ENCODE measurements at places on chromosomes 11 and 22. TPM values are rescaled to one million over a fixed set of nuclear protein-coding genes. Genes with fewer than 3 reads are reported as not detected.

Gene PDGFD
- total RNA-seq = 0.95 TPM

DNA sequence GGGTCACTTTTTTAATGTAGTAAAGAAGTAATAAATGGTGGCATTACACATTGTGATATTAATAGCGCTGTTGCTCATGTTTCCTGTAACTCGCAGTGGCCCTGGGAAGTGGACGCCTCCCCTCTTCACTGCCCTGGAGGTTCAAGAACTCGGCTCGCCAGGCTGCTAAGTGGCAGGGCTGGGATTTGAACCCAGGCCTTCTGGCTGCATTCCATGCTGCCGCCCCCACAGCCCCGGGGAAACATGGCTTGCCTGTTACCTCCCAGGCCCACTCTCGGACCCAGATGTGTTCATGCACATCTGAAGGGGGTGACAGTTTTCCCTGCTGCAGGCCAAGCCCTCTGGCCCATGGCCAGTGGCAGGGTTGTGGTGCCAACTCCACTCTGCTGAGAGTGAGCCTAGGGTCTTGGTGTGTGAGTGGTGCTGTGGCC is 25.0 kb upstream of the MGAT3 start:
- no peak for DNase-seq

GRCh38 chr11:98725471-98725870 is 295.3 kb upstream of the CNTN5 start:
- no peak for DNase-seq

Gene UCP3
- total RNA-seq = not detected

Gene CARD16
- 0.30 TPM for total RNA-seq

- no peak for DNase-seq
These were observed 351.4 kb upstream of the LUZP2 start for GRCh38 chr11:24145411-24145810.

- DNase-seq = no peak
These were observed 120.6 kb downstream of the PAX6 start for GRCh38 chr11:31690516-31690915.

- DNase-seq = no peak
These were observed 262.5 kb downstream of the CTTN start for GRCh38 chr11:70660889-70661197.

Gene BCO2
- 1.1 TPM for total RNA-seq

- DNase-seq = no peak
These were observed 22.3 kb downstream of the TMEM123 start for GRCh38 chr11:102430158-102430836.

DNA sequence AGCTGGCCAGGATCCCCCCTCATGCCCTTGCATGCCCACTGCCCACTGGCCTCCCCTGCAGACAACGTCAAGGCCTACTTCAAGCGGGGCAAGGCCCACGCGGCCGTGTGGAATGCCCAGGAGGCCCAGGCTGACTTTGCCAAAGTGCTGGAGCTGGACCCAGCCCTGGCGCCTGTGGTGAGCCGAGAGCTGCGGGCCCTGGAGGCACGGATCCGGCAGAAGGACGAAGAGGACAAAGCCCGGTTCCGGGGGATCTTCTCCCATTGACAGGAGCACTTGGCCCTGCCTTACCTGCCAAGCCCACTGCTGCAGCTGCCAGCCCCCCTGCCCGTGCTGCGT is 7.9 kb downstream of the AIP start:
- no peak for DNase-seq

DNA sequence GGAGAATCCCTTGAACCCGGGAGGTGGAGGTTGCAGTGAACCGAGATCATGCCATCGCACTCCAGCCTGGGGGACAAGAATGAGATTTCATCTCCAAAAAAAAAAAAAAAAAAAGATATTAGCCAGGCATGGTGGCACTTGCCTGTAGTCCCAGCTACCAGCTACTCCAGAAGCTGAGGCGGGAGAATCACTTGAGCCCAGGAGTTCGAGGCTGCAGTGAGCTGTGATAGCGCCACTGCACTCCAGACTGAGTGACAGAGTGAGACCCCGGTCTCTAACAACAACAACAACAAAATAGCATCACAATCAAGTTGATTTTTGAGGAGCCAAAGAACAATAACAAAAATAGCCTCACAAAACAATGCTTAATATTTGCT is 2.3 kb downstream of the PMM1 start:
- no peak for DNase-seq

- no peak for DNase-seq
These were observed 20.2 kb downstream of the MYO18B start for GRCh38 chr22:25762147-25762546.

GRCh38 chr22:30277547-30278344 is 11.1 kb upstream of the OSM start:
- peak; percentile 92 for DNase-seq

Gene MTA2
- total RNA-seq = 84.9 TPM

Gene MS4A6A
- not detected for total RNA-seq

Gene STX5
- total RNA-seq = 42.3 TPM

GRCh38 chr22:23128269-23129108 is 13.3 kb downstream of the RSPH14 start:
- peak; percentile 69 for DNase-seq

- DNase-seq = no peak
These were observed 6.8 kb downstream of the FUT4 start for GRCh38 chr11:94550513-94550912.

DNA sequence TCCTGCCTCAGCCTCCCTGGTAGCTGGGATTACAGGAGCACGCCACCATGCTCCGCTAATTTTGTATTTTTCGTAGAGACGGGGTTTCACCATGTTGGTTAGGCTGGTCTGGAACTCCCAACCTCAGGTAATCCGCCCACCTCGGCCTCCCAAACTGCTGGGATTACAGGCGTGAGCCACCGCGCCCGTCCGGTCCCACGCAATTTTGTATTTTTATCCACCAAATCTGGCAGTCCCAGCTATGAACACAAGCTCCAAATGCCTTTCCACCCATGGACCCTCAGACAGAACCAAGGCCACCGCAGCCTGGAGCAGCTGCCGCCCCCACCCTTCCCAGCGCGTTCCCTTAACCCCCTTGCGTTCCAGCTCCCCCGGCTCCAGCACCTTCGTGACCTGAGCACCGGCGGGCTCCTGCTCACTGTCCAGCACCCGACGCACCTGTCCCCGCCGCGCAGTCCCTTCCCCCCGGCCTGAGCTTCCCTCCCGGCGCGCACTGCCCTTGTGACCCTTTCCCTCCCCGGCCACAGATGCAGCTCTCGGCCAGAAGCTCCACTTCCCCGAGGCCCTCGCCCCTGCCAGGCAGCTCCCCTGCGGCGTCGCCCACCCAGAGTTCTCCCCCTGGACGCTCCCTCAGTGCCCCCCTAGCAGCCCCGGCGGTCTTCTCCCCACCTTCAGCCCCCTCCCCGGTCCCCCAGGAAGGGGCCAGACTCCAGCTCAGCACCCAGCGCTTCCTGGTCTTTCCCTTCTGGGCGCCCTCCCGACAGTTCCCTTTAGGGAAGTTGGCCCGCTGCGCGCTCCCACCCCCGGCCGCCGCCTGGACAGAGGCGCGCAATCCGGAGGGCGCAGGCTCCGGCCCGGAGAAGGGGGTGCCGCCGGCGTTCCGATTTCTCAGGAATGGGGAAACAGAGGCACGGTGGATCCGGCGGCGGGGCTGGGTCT is 5.6 kb upstream of the ZBED4 start:
- DNase-seq = no peak

GRCh38 chr11:34356130-34356529 is 1.7 kb downstream of the ABTB2 start:
- no peak for DNase-seq

DNA sequence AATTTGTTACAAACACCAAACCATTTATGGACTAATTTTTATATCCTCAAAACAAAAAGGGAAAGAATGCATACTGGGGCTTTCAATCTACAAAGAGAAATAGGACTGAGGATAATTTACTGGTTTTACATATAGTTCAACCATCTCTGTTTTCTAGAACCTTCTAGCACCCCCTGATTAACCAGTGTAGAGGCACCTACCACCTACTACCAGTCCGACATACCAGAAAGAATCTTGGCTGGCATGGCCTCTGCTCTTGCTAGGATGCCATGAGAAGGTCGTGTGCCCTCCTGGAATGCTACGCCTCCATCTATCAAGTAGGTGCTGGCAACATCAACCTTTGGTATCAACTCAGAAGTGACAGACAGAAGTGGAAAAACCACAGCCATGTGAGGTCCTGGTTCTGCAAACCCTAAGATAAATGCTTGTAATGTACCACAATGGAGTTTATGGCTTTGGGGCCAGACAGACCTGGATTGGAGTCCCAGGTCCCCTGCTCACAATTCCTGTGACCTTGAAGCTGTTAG is 28.2 kb downstream of the MYH9 start:
- DNase-seq = no peak

Gene C11orf21
- 8.4 TPM for total RNA-seq

DNA sequence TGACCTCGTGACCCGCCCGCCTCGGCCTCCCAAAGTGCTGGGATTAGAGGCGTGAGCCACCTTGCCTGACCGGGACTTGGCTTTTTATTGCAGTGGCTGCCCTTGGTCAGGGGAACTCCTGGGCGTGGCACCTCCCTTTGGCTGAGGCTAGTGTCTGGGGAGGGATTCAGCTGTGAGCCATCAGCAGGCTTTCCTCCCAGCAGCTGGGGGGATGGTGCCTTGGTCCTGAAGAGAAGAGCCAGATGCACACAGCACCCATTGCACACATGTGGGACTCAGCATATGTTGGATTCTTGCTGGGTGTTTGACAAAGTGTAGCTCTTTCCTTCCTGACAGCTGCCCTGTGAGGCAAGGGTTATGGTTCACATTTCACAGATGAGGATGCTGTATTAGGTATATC is 8.4 kb downstream of the CYTH4 start:
- peak; percentile 82 for DNase-seq

GRCh38 chr11:35295751-35296150 is 123.6 kb downstream of the SLC1A2 start:
- no peak for DNase-seq

- no peak for DNase-seq
These were observed 32.7 kb downstream of the VSTM5 start for GRCh38 chr11:93817426-93818348.

Gene FAM180B
- total RNA-seq = not detected

GRCh38 chr11:9065607-9066432 is 25.6 kb downstream of the SCUBE2 start:
- DNase-seq = no peak

- no peak for DNase-seq
These were observed 131.7 kb upstream of the ISX start for GRCh38 chr22:34934261-34934660.

Gene ISX
- total RNA-seq = not detected

DNA sequence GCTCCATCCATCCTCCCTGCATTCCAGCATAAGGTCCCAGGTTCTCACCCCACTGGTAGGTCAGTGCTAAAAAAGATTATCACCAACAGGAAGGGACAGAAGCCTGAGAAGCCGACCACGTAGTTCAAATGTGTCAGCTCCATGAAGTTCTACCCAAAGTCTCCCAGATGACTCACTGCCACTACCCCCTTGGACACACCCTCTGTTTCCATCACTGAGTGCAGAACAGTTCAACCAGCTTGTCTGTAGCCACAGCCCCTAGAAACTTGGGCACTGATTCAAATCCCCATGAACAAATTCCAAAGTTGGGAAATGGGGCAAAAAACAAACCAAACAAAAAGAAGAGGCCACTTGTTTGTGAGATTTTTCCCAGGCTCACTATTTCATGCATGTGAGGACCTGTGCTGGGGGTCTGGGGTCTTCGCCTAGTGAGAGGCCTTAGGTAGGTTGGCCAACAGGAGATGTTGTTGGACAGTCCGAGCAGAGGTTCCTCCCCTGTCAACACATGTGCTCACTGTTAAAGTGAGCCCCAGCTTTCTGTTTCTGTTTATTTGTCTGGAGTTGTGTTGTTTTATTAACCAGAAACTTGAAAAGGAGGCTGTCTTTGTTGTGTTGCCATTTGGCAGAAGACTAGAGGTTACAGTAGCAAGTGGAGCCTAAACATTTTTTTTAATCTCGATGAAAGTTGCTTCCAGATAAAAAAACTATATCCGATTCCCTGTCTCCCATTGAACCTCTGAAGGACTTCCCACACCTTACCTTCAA is 24.2 kb upstream of the FLI1 start:
- DNase-seq = peak; percentile 26

- DNase-seq = no peak
These were observed 31.6 kb downstream of the NXPE2 start for GRCh38 chr11:114709960-114710359.

GRCh38 chr11:125170510-125171031 is 6.0 kb downstream of the PKNOX2 start:
- peak; percentile 67 for DNase-seq

DNA sequence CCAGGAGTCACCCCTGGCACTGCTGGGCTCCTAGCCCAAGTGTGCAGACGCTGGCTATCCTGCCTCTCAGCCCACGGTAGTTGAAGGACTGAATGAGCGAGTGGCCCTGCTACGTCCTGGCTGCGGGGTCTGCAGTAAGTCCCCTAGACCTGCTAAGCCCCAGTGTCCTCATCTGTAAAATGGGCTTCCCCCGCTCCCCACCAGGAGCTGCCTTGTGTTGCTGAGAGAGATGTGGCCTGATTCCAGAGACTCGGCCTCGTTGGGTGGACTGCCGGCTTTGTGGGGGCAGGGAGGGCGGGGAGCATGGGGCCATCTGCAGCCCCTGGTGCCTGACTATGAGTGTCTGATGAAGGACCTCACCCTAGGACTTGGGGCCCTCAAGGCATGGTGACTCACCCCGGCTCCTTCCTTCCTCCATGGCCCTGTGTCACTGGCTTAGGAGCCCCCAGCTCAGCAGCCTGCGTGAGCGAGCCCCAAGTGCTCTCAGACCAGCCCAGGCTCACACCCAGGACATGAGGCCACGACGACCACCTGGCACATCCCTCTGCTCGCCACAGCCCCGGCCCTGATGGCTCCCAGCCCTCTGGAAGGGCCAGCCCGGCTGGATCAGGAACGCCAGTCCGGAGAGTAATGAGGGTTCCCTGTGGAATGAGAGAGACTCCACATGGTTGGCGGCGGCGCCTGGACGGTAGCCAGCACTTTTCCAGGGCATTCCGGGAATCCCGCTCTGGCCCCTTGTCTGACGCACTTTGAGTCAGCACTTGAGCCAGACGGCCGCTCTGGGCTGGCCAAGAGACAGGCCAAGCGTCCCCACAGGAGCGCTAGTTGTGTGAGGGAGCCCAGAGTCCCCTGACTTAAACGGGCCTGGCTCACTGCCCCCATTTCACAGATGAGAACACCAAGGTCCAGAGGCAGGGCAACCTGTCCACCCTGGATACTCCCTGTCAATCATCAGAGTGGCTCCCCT is 50.5 kb upstream of the SHISAL1 start:
- DNase-seq = peak; percentile 98

GRCh38 chr11:103079833-103080232 is 12.1 kb downstream of the DCUN1D5 start:
- DNase-seq = no peak

Data from MG63 (cell line).